Activated T-cell treated with anti-CD3 and anti-CD28 coated beads, Interleukin-2, amount 50 U/mL, for 1 hour (primary cell): ENCODE measurements at places on chromosomes 3 and 15.

DNA sequence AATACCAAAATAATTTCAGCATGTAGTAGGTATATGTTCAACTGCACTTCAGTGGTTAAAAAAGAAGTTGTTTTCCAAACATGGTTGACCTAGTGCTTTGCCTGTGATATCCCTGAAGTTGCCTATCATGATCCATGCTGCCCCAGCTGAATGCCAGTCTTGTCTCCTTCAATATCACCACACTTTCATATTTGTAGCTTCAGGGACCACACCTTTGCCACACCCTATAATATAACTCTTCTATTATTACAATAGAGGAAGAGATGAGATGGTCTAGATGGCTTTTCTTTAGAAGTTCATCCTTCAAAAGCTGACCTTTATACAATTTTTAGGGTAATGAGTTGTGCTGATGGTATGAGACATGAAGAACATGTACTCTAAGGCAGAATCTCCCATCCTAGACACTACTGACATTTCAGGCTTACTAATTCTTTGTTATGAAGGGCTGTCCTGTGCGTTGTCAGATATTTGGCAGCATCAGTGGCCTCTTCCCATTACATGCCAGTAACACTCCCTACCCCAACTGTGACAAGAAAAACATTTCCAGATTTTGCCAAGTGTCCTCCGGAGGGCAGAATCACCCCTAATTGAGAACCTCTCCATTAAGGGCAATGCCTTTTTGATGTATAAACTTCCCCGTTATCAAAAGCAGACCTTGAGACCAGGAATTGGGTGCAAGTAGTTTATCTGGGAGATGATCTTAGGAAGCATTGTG is 76.2 kb upstream of the PLCL2 start:
- no peak for DNase-seq

GRCh38 chr3:151859233-151859673 is 14.2 kb upstream of the SUCNR1 start:
- DNase-seq = no peak

GRCh38 chr3:129560911-129561594 is 18.1 kb downstream of the H1-8 start:
- no peak for DNase-seq

- DNase-seq = no peak
These were observed 5.9 kb upstream of the CLDN16 start for GRCh38 chr3:190382082-190382481.

DNA sequence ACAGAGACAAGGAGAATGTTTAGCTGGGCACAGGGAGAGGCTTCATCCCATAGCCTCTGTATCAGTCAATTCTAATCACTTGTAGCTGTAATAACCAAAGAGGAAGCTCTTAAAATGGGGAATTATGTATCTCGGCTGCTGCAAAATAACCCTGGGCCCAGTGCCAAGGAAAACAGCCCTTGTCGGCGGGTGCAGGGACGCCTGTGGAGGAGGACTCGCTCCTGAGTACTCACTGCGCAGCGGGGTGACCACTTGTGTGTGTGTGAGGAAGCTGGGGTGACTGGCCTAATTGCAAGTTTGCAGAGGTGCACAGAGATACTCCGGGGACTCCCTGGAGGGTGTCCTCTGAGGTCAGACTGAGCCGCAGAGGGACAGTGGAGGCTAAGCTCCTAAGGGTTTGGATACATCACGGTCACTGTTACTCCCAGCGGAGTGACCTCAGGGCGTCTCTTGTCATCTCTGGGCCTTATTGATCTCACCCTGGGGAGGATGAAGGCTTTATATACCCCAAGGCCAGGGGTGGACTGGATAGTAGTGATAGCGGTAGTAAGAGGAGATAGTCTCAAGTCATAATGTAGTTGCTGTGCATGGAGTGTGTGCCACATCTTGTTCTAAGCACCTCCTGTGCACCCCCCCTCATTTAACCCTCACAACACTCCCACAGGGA is 37.2 kb downstream of the SLC6A6 start:
- no peak for DNase-seq

DNA sequence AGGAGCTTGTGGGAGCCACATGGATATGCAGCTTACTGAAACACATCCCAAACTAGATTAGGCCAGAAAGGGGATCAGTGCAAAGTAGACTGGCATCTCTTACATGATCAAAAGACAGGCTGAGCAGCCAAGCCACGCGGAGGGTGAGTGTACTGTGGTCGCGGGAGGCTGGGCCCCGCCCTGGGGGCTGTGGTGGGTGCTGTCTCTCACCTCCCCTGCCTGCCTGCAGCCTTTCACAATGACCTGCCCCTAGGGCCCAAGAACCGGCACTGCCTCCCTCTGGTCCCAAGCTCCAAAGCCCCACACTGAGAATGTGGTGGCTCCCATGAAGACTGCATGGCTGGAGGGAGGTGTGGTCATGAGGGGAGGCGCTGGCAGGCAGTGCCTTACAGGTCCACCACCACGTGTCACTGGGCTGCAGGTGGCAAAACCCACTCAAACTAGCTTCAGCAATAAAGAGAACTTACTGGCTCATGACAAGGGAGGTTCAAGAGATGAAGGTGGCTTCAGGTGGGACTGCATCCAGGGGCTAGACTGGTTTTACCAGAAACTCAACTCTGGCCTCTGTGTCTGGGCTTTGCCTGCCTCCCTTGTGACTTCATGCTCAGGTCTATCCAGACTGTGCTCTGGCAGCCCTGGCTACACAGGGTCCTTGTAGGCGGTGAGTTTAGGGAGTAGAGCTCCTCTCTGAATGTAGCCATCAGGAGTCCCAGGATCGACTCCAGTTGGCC is 27.4 kb upstream of the PLXND1 start:
- no peak for DNase-seq

DNA sequence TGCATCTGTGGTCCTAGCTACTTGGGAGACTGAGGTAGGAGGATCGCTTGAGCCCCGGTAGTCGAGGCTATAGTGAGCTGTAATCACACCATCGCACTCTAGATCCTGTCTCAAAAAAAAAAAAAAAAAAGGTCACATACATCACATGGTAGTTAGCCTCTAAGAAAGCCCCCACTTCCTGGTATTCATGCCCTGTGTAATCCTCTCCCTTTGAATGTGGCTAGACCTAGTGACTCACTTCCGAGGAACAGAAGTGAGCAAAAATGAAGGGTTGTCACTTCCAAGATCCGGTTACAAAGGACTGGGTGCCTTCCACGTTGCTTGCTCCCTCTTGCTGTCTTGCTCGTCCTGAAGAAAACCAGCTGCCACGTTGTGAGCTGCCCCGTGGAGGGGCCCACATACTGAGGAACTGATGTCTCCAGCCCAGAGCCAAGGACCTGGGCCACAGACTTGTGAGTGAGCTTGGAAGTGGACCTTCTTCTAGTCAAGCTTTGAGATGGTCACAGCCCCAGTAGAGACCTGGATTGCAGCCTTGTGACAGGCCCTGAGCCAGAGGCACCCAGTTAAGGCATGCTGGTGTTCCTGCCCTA is 12.6 kb upstream of the LCTL start:
- DNase-seq = no peak

DNA sequence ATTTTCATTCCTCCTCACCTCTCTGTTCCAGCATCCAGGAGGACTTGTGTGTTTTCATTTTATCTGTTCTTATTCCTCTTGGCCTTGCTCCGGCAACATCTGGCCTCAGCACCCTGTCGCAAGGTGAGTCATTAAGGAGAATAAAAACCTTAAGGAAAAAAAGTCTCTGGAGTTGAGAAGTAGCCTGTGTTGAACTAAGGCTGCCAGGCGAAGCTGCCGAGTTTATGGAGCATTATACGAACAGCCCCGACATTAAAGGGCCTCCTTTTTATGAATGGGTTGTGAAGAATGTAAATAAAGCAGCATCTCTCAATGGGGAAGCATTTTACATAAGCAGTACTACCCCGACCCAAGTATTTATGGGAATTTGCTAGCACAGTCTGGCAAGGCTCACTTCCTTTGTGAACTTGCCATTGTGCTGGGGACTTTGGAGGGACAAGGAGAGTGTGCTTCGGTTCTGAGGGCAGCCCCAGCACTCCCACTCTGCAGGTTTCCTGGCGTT is 4.7 kb downstream of the BAHD1 start:
- no peak for DNase-seq

DNA sequence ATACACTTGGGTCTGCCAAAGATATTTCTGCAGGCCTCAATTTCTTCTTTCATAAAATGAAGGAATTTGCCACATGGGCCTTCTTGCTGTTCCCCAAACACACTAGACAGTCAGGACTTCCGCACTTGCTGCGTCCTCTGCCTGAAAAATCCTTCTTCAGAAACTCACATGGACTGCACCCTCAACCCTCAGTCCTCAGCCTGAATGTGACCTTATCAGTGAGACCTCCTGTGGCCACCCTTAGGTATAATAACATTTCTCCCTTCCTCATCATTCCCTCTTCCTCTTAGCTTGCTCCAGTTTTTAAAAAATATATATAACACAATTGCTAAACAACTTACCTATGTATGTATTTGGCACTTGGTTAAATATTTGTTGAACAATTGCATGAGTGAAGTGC is 257.5 kb downstream of the MFSD1 start:
- no peak for DNase-seq

- DNase-seq = no peak
These were observed 136.7 kb upstream of the DAZL start for GRCh38 chr3:16741890-16742289.

- DNase-seq = no peak
These were observed 32.1 kb upstream of the THRB start for GRCh38 chr3:24526640-24527212.

DNA sequence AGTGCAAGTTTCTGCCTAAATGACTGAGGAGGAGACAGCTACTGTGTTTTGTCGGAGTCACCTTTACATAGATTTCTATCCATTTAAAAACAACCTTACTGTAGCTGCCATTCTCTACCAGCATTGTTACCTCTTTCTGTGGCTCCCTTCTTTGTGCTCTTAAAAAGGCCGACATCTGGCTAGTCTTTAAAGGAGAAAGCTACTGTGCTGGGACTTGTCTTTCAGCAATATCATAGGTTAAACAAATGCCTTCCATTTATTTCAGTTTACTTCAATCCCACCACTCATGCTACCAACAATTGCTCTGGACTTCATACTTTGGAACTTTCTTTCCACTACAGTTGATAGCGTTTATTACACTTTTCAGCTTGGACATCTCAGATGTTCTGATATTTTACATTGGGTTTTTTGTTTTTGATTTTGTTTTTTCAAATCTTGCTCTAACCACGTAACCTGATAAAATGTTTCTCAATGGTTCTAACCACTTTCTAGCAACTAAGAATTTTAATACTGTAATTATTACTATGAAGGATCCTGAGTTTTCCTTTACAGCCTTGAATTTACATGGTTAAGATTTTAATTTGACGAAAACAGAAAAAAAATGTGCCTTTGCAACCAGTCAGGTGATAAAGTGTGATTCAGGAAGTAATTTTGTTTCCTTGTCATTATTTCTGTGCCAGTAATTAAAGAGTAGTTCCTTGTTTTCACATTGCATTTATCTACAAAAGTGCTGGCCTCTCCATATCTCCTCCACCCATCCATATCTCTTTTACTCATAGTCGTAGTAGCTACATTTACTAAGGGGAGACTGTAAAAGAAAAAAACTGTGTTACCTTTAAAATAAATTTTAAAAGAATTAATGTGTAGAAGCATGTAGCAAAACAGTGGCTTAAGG is 1.3 kb upstream of the CBLB start:
- no peak for DNase-seq

GRCh38 chr3:196609805-196610515 is 29.5 kb upstream of the NRROS start:
- no peak for DNase-seq

DNA sequence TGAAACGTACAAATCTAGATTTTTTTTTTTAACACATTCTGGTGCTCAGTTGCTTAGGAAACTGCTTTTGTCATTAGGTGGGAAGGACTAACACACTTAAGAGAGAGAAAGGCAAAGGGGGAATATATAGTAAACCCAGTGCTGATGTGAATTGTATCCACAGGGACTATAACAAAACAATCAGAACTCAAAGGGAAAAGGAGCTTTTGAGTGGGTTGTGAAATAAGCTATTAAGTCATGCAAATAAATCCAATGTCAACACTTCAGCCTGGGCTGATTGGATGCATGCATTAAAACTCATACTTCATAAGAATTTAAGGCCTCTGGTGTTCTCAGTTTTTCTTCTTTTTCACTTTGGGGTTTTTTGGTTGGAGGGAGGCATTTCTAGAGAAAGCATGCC is 628.9 kb downstream of the FHIT start:
- DNase-seq = no peak

DNA sequence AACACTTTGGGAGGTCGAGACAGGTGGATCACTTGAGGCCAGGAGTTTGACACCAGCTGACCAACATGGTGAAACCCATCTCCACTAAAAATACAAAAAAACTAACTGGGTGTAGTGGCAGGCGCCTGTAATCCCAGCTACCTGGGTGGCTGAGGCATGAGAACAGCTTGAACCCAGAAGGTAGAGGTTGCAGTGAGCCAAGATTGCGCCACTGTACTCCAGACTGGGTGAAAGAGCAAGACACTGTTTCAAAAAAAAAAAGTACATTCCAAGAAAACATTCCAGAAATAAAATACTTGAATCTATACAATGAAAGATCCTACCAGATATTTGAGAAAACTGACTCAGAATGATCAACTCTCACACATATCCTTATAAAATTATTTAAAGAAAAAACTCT is 30.4 kb downstream of the TFDP2 start:
- no peak for DNase-seq

DNA sequence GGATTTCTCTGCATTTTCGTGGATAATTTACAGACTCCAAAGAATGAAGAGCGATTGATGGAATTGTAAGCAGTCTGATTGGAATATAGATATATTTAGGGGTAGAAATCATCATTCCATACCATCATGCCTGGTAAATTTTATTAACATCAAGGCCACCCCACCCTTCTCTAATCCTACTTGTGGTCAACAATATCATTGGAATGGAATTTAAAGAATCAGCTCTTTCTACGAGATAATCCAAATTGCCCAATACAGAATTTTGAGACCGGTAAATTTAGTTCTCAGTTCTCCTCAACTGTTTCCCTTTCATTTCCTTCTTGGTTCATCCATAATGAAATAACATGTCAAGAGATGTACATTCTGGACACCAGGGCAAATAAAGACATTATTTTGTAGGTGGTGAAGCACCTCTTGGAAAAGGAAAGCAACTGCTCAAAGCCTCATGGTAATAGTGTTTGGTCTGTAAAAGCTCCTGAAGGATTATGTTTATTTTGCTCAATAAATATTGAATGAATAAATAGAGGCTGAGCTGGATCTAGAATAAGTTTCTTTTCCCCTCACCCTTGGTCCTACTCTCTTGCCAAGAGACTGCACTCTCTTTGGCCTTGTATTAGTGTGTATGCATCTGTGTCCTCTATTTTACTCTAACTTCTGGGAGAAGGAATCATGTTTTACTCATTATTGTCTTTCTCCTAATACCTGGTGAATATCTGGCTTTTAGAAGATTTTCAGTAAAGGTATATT is 133.7 kb upstream of the BCL6 start:
- DNase-seq = no peak

- DNase-seq = no peak
These were observed 99.5 kb downstream of the DNAJB8 start for GRCh38 chr3:128367221-128367620.

GRCh38 chr3:106421909-106422308 is 553.1 kb upstream of the CBLB start:
- no peak for DNase-seq

DNA sequence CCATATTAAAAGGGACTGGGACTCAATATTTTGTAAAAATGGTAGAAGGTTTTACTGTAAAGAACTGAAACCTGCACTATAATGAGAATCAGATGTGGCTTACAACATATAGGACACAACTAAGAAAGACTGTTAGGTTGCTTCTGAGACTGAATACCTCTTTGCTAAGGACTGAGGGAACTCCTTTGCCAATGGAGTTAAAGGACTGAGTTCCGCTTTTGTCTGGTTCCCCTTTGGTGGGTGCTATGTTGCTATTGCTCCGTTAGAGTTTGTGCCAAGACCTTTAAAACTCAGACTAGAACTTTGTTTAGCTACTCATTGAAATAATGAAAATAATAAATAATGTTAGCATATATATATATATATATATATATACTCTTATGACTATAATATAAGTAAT is 147.8 kb upstream of the KCNMB2 start:
- DNase-seq = no peak
